ENCODE measurements at places on chromosomes 4 and X.

- no peak for DNase-seq
Observed at GRCh38 chr4:155974996-155975395, 21.3 kb upstream of the CTSO start.

DNA sequence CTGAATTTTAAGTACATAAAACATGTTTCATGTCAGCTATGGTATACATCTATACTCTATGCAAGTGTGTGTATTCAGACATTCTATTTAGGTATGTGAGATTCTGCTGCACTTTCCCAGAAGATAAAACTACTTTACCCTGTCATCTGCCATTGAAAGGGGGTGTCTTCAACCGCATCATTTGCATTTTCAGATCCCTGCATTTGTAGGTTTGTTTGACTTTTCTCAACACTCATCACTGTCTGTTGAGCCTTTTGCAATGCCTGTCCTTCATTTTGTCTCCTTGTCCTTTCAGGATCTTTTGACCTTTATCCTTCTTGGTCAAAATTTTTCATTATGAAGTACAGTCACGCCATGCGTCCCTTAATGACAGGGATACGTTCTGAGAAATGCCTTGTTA lies 103.5 kb downstream of the TMA16 start:
- no peak for DNase-seq

- no peak for DNase-seq
Observed at GRCh38 chr4:150983851-150984250, 31.2 kb downstream of the LRBA start.

DNA sequence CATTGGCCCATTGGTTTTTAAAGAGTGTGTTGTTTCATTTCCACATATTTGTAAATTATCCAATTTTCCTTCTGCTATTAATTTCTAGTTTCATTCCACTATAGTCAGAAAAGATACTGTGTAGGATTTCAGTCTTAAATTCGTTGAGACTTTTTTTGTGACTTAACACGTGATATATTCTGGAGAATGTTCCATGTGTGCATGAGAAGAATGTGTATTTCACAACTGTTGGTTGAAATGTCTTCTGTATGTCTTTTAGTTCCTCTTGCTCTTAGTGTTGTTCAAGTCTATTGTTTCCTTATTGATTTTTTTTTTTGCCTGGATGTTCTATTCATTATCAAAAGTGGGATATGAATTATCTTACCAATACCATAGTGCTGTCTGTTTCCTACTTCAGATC lies 606.9 kb downstream of the RPA4 start:
- no peak for DNase-seq

- DNase-seq = no peak
Observed at GRCh38 chr4:127668770-127669169, 36.0 kb downstream of the INTU start.

- no peak for DNase-seq
Observed at GRCh38 chr4:147780137-147780777, 48.4 kb downstream of the ARHGAP10 start.

DNA sequence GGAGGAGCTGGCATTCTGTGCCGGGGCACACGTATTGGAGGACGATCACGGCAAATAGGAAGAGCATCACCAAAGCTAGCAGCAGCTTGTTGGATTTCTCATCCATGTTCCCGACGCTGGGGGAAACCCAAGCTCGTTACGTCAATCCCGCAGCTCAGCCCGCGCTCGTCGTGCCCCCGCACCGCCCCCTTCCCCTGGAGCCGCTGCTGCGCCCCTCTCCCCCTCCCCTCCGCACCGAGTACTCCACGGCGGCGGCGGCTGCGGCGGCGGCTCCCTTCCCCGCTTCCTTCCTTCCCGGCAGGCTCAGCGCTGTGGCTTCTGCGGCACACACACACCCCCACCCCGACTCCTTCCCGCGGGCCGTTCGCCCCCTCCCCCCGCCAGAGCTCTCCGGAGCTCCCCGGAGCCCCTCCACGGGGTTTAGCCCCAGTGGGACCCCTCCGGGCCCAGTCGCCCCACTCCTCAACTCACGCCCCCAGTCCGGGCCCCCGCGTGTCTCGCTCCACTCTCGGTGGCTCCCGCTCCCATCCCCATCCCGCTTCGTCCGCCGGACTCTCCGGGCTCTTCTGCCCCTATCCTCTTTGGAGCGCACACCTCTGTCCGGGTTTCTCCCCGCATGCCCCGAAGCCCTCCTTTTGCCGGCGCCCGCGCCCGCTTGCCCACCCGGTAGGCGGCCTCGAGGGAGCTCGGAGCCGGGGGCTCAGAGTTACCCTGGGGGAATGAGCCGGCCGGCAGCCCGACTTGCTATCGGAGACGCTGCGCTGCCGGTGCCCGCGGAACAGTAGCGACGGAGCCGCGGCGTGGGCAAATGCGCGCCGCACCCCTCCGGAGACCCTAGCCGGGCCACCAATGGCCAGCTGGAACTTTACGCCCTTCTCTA lies 978 bp downstream of the HS6ST2 start:
- DNase-seq = peak; percentile 72

DNA sequence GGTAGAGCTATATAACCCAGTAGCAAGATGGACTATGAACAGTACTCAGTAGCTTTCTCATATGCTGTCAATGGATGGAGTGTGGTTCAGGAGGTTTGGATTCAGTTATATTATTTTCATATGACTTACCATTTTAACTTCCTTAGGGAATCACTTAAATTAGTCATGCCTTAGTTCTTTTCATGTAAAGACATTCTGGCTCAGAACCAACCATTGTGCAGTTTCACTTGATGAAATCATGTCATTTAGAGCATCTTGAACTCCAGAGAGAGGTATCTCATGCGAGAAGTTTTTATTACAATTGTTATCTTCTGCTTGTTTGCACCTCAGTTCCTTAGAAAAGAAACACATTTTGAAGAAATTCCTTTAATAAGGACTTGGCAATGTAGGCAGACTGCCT lies 55.8 kb downstream of the IL1RAPL2 start:
- DNase-seq = no peak

DNA sequence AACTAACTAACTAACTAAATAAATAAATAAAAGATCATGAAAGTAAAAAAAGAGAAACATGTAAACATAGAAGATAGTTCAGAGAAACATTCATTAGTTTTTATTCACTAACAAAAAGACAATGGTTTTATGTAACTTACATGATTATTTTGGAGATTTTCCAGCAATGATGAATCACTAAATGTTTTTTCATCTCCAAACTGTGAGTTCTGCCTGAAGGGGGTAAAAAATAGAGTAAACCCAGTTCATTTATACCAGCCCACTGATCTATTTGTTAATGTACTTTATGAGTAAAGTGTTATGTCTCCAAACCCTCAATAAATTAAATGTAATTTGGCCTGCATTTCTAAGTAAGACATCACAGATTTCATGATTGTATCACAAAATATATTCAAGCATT lies 101.1 kb downstream of the ATP8A1 start:
- no peak for DNase-seq

- no peak for DNase-seq
Observed at GRCh38 chr4:2712261-2712842, 43.8 kb downstream of the TNIP2 start.

- DNase-seq = no peak
Observed at GRCh38 chr4:185683222-185683621, 128.8 kb downstream of the SORBS2 start.

DNA sequence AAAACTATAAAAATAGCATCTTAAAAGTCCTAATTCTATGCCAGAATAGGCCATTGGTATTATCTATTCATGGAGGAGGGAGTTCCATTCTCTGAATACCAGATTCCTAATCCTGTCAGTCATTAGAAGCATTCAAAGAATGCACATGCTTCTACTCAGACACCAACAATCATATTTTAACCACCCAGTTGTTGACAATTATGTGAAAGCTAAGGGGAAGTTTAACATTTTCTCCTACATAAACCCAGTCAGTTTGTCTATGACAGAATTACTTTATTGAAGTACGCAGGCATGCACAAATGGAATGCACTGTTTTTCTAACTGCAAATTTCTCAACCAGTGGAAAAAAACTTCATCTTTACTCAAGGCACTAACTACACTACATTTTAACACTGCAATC lies 69.6 kb upstream of the MTNR1A start:
- no peak for DNase-seq

GRCh38 chr4:148116969-148117368 lies 325.2 kb downstream of the NR3C2 start:
- no peak for DNase-seq

DNA sequence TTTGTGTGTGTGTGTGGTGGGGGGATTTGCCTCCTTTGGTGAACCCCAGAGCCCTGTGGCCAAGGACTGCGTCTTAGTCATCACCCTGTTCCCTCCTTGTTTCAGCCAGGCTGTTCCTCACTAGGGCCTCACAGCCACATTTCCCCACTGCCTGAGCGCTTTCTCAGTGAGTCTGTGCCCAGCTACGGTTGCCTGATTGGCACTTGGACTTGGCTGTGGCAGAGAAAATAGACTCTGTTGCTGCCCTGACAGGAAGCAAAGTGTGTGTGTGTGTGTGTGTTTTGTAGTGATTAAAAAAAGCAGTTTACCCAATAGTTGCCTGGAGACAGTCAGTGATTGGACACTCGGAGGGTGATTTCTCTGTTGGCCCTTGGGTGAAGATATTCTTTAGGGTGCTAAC lies 113.0 kb downstream of the UCHL1 start:
- no peak for DNase-seq

GRCh38 chr4:43357252-43357974 lies 464.9 kb downstream of the GRXCR1 start:
- DNase-seq = no peak

DNA sequence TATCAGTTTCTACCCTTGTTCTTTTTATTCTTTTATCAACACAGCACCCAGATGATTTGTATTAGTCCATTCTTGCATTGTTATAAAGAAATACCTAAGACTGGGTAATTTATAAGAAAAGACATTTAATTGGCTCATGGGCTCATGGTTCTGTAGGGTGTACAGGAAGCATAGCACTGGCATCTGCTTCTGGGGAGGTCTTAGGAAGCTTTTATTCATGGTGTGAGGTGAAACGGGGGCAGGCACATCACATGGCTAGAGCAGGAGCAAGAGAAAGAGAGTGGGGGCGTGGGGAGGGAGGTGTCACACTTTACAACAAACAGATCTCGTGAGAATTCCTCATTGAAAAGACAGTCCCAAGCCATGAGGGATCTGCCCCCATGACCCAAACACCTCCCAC lies 285.3 kb downstream of the SMARCA1 start:
- DNase-seq = no peak

DNA sequence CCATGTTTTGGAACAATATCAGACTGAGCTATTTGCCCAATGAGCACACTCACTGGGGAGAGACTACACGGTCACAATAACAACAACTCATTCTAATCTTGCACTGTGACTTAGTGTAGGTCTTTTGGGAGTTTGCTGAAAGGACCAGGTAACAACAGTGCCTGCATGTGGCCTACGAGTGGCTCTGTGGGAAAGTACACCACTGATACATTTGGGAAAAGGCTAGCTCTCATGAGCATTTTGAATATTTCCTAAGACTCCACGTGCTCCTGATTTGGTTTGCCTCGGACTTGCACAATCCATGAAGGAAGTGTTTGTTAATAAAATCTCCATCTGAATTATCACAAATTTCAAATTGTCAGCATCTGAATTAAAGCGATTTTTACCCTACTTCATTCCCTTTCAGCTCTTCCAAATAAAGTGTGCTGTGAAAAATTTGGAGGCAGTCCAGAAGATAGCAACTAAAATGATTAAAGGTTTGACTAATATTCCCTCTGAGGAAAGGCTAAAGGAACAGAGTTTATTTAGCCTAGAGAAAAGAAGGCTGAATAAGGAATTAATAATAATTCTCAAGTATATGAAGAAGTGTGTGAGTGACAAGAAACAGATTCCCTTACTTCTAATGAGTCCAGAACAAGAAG lies 406.4 kb downstream of the PPARGC1A start:
- no peak for DNase-seq

DNA sequence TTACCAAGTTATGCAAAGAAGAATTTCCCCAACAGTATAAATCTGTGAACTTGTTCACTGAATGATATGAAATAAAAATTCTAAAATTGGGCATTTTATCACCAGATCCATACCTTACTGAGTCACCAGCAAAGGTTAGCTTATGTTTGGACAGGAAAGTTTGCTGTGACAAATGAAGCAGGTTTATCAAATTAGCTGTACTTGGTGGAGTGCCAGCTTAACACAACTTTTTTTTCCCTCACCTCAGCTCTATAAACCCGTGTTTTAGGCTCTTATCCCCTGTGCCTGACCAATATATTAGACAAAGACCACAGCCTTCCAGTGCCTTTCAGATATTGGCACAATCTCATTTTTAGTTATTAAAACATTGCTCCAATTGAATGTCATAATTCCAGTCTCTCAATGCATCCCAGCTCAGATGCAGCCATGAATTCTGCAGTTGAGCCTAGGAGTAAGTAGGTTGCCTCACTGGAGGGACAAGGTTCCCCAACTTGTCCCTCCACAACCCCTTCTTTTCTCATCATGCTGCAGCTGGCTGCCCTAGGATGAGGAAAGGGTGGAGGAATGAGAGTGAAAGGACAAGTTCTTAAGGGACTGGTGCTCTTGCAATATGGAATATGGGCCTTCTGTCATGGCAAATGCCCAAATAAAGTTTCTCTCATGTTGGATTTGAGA lies 27.0 kb upstream of the PDGFC start:
- DNase-seq = no peak

Data from mesothelial cell of epicardium (in vitro differentiated cells).